ENCODE measurements at places on chromosomes 2 and 18.

DNA sequence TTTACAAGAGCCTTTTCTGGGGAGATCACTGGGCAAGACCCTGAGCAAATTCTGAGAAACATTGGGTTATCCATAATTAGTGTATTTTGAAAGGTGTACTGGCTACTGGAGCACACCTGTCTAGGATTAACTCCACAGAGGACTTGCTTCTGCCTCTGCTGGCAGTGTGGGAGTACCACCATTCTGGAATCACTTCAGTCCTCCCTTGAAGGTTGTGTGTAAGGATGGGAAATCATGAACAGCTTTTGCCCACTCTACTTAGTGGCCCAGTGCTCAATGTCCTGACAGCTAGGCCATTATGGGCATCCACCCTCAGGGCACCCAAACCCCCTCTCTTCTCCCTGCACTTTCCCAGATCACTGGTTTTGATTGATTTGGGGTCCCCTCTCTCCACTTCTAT lies 8.1 kb upstream of the SANBR start:
- DNase-seq, result no peak

DNA sequence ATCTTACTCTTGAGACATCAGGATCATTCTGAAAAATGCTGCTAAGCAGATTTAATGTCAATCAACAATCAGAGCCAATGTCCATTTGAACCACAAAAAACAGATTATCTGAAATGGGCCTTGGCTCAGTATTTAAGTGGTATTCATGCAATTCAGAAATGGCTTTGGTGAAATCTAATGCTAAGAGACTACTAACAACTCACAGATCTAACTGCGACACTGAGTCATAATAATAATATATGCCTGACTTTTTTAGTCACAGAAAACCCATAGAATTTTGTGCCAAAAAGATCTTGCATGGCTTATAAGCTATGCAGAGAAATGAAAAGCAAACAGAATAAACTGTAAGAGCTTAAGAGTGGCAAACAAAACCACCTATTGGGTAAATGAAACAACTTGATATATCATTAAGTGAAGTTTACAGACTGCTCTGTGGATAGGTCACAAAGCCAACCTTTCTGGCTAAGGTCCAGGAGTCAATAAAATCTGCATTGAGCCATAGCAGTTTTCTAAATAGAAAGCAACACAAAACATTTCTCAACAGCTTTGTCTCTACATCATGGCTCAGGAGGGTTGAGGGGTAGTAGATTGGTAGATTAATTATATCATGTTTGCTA lies 234.3 kb downstream of the LRATD1 start:
- DNase-seq, result no peak

- DNase-seq, result no peak
Observed at GRCh38 chr2:75077909-75078308, 119.5 kb downstream of the POLE4 start.

GRCh38 chr2:122445003-122445402 lies 689.6 kb downstream of the TSN start:
- DNase-seq, result no peak

DNA sequence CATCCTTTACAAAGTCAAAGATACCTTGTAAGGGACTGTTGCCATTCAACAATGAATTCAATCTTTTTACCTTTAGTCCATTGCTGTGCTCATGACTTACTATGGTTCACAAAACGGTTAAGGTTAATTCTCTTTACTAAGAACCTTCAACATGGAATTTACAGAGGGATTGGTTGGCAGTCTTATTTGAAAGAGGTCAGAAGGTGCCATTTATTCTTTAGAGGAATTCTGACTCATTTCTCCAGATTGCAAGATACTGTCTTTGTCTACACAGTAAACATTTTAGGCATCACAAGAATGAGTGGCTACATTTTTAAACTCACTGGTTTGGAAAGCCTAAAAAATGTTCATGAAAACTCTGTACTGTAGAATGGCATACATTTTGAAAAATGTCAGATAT lies 17.4 kb downstream of the KCNH7 start:
- DNase-seq, result no peak

GRCh38 chr2:237720957-237721356 lies 77.6 kb upstream of the RBM44 start:
- DNase-seq, result no peak

GRCh38 chr2:187934692-187935091 lies 357.0 kb upstream of the GULP1 start:
- DNase-seq, result no peak

GRCh38 chr2:206856513-206856912 lies 82.8 kb upstream of the CPO start:
- no peak for DNase-seq

DNA sequence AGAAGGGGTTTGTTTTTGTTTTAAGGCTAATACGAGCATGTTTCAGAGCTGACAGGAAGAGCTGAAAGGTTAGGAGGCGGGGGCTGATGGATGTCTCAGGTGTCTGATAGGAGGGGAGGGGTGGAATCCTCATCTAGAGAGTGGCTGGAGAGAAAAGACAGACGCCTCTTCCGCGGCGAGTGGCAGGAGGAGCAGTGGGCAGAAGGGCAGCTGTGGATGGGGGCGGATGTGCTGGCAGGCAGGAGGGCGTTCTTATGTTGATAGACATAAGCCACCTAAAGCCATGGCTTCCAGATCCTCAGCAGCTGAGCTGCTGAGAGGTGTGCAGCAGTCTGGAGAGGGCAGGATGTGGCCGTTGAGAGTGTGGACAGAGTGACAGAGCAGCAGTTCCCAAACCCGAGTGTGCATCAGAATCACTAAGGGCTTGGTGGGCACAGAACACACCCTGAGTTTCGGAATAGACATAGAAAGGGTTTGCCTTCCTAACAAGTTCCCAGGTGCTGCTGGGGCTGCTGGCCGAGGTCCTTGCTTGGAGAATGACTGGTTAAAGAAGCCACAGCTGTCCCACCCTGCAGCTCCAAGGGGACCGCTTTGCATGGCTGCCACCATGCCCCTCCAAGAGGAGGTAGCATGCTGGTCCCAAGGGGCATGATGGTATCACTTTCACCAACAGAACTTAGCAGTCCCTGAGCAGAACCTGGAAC lies 3.0 kb upstream of the ITM2C start:
- no peak for DNase-seq

- no peak for DNase-seq
Observed at GRCh38 chr2:240760576-240761246, 59.3 kb downstream of the KIF1A start.

DNA sequence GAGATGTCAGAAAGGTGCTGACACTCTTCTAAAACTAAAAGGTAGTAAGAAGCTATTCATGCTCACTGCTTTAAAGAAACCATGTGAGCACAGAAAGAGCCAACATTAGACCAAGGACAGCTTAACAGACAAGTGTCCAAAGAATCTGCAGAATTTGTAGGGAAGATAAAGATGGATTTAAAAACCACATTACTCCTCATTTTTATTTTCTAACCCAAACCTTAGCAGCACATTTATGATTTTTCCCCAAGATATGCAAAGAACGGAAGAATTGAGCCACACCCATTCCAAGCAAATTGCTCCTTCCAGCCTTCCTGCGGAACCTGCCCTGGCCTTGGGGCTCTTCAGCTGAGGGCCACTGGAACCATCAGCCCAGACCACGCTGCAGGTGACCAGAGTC lies 26.9 kb downstream of the MBP start:
- no peak for DNase-seq

DNA sequence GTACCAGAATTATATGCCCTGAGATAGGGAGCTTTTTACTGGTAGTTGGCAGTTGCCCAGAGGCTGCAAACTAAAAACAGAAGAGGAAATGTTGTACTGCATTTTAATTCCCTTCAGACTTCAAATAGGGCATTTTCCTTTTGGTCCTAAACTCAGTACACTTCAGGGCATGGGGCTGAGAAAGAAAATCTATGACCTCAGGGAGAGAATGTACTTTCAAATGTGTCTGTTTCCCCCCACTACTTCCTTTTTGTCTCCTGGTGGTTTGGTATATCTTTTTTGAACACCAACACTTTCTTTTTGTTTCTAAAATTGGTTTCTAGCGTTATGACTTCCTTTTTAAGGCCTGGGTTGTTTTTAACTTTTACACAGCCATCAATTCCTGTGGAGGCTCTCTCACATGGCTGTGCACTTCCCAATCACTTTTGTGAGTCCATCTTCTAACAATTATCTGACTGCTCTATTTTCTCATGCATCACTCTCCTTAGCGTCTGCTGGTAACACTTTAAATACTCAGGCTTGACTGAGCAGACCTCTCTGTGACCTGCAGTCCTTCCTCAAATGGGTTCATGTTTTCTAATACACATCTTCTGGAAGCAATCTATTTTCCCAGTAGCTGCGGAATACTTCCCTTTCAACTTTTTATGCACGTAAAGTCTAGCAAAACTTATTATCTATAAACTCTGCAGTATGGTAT lies 596.0 kb downstream of the LRP1B start:
- DNase-seq, result no peak

- no peak for DNase-seq
Observed at GRCh38 chr18:13163167-13163927, 55.2 kb upstream of the LDLRAD4 start.

- DNase-seq, result no peak
Observed at GRCh38 chr2:230657462-230657861, 55.2 kb upstream of the CAB39 start.
